Left kidney (tissue), 8 donors: ENCODE measurements at places on chromosomes 1 and 21.

DNA sequence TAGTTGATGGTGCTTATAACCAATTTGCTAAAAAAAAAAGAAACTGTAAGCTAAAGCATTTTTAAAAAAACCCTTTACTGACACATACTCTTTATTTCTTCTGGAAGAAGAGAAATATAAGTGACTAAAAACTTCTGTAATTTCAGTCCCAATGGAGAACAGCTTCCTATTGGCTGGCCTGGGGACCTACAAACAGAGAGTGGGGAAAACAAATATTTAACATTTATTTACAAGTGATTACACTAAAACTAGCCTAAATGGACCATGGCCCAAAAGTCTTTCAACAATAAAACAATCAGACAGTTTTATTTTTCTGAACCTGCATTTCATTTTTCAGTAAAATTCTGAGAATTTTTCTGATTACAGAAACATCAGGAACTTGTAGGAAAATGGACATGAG is 15.2 kb downstream of the TARBP1 start:
- no peak for DNase-seq

DNA sequence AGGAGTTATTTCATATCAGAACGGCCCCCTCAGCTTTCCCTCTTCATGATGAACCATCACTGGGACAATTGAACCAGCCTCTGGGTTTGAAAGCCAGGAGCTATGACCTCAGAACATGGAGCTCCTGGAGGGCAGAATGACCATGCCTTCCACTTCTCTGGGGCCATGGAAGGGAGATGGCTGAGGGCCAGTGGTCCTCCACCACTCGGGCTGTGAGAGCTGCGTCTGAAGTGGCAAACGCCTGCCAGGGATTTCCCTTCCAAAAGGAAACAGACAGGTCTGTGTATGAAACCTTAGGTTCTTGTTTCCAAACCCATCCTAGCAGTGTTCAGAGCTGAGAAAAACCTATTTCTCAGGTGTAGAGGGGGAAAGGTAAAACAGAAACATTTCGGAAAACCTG is 22.5 kb downstream of the PKP1 start:
- DNase-seq: no peak

GRCh38 chr1:115676498-115677181 is 34.9 kb downstream of the VANGL1 start:
- DNase-seq: no peak

DNA sequence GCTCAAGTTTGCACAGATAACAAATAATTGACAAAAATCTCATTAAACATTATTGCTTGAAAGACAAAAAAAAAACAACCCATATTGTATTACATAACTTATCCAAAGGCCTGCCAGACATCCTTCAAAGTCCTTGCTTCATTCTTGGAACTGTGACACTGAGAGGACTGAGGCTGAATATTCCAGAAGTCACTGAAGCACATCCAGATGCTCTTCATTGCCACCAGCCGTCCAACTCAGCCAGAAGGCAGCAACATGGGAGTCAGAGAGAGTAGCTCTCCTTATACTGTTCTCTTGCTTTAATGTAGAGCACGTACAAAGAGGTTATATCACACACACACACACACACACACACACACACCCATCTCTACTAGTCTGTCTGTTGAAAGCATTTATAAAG is 755.0 kb downstream of the LTN1 start:
- no peak for DNase-seq

GRCh38 chr21:44912158-44912473 is 8.6 kb downstream of the ITGB2 start:
- no peak for DNase-seq

DNA sequence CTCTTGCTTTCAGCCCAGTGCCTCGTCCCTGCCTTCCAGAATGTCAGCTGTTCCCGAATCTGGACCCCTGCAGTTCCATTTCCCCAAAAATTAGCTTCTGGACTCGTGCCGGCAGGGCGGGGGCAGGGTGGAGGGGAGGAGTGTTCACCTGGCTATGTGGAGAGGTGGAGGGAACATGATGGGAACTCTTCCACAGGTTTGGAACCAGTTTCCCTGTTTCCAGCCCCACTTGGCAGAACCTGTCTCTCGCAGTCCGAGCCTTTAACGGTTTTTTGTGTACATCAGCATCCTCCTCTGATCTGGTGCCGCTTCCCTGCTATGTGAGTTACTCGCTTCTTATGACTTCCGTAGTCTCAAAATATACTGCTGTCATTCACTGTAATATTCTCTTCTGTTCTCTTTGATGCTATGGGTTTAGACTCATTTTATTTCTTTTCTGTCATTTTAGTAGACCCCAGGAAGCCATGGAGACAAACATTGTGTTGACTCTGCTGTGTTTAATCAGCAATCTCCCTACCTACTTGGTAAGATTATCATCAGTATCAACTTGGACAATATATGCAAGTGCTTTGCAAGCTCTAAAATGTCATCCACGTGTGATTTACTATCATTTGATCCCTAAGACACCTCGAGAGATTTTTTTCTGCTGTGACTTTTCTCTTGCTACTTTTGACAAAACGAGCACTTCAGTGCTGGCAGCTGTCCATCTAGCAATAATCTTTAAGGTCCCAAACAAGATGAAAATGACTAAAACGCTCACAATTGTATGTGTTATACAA is 33.3 kb upstream of the HNRNPU start:
- DNase-seq: no peak

- DNase-seq: no peak
These were observed 1.1 kb upstream of the RPRD2 start for GRCh38 chr1:150362721-150363425.

DNA sequence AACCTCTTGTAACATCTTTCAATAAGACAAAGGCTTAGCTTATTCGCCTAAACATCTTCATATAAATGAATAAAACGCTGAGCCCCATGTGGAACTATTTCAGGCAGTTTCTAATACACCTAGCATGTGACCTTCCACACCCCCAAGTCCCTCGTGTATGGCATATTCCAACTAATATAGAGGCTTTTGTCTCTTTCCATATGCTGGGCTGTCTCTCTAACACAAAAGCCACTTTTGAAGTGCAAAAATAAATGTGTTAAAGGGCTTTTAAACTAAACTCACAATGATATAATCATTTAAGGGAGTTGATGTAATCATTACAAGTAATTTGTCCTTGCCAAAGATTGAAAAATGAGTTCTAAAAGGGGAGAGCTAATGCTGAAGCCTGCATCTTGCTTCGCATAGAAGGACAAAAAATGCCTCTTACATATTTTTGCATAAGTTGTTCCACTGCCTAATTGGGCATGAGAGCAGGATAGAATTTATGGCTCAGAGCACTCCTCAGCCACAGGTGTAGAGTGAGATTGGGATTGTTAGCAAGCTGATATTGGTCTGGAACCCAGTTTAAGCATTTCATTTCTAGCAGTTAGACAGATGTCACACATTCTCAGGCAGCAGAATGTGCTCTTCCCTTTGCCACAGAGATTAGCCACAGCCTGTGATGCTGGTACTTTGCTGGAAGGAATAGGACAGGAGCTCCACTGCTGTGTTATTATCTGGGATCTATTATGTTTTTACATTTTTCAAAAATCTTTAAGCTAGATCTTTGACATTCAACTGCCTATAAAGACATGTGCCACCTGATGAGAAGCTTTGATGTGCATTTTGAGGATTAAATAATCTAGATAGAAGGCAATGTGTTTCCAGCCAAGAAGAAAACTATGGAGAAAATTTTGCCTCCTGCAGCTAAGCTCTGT is 1044.4 kb downstream of the ADGRL2 start:
- no peak for DNase-seq
